ENCODE measurements at places on chromosomes 1 and 21. TPM values are rescaled to one million over a fixed set of nuclear protein-coding genes. Genes with fewer than 3 reads are reported as not detected.

The NBPF10 gene
- 2.4 TPM for total RNA-seq

The EPHA2 gene
- total RNA-seq: 4.4 TPM

The THEMIS2 gene
- 7.4 TPM for total RNA-seq

- H3K27ac ChIP-seq: no peak overlapping the region
- no peak overlapping the region for H3K4me3 ChIP-seq
- H3K36me3 ChIP-seq: peaks cover 45% of the 10 kb centered on the region
- DNase-seq: no peak
Measured at GRCh38 chr21:42913476-42913875, 12.0 kb downstream of the ERVH48-1 start.

GRCh38 chr1:42034426-42034825 lies 115.7 kb upstream of the HIVEP3 start:
- H3K36me3 ChIP-seq: no peaks in the 10 kb centered on the region
- H3K27ac ChIP-seq: no peak overlapping the region
- H3K4me3 ChIP-seq: peak overlapping the region; percentile 84
- DNase-seq: no peak
- H3K27me3 ChIP-seq: peaks cover 14% of the 10 kb centered on the region

DNA sequence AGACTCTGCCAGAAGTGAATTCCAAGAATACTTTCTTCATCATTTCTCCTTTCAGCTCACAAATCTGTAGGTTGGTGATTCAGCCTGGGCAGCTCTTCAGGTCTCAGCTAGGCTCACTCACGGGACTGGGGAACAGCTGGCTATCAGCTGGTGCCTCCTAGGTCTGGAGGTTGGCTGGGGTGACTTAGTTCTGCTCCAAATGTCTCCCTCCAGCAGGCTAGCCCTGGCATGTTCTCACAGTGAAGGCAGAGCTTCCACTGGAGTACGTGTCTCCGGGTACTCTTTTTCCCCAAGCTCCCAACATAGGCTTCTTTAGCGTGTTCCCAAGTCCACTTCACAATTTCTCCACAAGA lies 12.5 kb upstream of the VAMP4 start:
- H3K4me1 ChIP-seq: no peaks in the 10 kb centered on the region
- H3K27ac ChIP-seq: no peak overlapping the region
- H3K27me3 ChIP-seq: no peaks in the 10 kb centered on the region
- H3K36me3 ChIP-seq: no peaks in the 10 kb centered on the region

DNA sequence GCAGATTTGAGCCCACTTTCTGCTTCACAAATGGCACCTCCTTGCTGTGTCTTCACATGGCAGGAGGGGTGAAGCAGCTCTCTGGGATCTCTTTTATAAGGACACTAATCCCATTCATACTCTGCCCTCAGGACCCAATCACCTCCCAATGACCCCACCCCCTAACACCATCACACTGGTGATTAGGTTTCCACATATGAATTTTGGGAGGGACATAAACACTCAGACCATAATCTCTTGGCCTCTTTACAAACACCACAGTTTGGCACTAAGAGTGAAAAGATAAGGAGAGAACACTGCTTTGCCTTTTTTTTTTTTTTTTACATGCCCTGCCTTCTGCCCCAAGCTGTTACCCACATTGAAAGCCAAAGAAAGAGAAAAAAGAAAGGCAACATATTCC lies 166.2 kb upstream of the NFIA start:
- no peaks in the 10 kb centered on the region for H3K36me3 ChIP-seq
- H3K4me1 ChIP-seq: peaks cover 9% of the 10 kb centered on the region
- no peak for DNase-seq

DNA sequence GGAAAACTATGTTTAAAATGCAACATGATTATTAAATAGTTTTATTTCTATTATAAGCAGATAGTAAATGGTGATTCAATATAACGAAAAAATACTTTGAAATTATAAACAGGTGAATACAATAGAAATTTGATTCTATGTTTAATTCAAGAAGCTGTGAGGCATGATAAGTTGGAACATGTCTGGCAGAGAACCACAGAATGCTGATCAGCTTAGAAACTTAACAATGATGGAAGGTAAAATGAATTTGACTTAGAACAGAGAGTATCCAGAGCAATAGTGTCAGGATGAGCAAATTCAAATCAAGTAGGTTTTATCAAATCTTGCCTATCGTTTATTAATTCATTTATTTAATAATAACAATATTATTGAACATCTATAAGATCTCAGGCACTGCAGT lies 83.4 kb upstream of the ADGRL4 start:
- no peak overlapping the region for H3K4me3 ChIP-seq
- H3K27me3 ChIP-seq: no peaks in the 10 kb centered on the region
- H3K27ac ChIP-seq: no peak overlapping the region
- no peaks in the 10 kb centered on the region for H3K4me1 ChIP-seq
- H3K36me3 ChIP-seq: no peaks in the 10 kb centered on the region

DNA sequence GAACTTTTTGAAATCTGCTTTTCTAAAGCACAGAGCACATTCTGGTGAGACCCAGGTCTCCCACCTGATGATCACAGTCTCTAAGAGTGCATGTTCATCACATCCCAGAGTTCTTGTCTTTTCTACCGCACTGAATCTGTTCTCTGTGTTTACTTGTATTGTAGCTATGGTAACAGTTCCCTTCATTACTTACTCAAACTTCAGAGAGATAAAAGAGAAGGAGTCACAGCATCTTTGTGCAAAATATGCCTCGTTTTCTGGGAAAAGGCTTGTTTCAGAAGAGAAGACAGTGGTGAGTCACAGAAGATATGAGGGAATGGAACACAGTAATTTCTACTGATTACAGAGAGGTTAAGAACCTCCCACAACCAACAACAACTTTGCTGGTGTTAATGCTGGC lies 580.6 kb downstream of the PLA2G4A start:
- no peaks in the 10 kb centered on the region for H3K4me1 ChIP-seq
- H3K36me3 ChIP-seq: no peaks in the 10 kb centered on the region
- H3K27ac ChIP-seq: no peak overlapping the region

GRCh38 chr1:27556781-27557595 lies 47.0 kb downstream of the AHDC1 start:
- H3K27me3 ChIP-seq: no peaks in the 10 kb centered on the region
- DNase-seq: peak; percentile 63
- H3K36me3 ChIP-seq: peaks cover 68% of the 10 kb centered on the region
- no peak overlapping the region for H3K4me3 ChIP-seq

DNA sequence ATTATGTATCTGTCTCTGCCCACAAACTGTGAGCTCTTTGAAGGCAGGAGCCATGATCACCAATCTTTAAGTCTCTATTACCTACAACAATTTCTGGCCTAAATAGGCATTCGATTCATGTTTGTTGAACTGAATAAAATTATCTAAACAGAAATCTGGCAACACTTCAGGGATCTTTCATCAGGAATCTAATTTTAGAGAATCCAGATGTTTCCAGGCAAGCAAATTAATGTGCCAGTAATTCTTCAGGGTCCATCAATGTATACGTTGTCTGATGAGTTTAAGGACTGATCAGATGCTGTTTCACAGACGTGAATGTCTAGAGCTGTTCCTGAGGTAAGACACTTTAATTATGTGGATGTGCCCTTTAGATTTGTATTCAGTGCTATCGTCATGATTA lies 524.4 kb downstream of the PTPRC start:
- no peak overlapping the region for H3K4me3 ChIP-seq
- H3K27me3 ChIP-seq: no peaks in the 10 kb centered on the region
- H3K4me1 ChIP-seq: no peaks in the 10 kb centered on the region
- no peak overlapping the region for H3K27ac ChIP-seq

DNA sequence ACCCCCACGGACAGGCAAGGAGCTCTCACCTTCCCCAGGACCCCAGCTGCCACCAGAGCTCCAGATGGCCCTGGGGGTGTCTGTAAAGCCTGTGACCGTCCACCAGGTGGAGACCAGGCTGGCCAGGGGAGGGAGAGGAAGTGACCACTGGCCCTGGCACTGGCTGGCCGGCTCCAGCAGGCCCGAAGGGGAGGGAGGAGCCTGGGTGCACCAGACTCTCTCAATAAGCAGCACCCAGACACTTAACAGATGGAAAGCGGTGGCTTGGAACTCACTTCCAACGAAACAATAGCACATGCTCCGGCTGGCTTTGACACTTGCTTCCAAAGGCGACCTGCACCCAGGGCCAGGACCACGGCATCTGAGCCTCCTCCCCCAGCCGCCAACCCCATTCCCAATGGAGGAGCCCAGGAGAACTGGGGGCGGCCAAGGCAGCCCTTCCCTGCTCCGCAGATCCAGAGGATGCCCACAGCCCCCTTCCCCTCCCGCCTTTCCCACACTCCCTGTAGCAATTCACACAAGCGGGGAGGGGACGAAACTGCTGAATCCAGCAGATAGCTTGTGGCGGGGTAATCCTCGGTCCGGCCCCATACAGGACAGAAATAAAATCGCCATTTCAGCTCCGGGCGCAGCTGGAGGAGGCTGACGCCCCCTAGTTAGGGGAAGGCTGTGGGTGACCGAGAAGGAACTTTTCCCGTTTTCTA lies 742 bp upstream of the PDE9A start:
- H3K27me3 ChIP-seq: no peaks in the 10 kb centered on the region
- H3K4me3 ChIP-seq: peak overlapping the region; percentile 53
- no peak for DNase-seq
- peaks cover 17% of the 10 kb centered on the region for H3K36me3 ChIP-seq
- H3K27ac ChIP-seq: peak overlapping the region; percentile 91

GRCh38 chr1:91502672-91503184 lies 2.1 kb downstream of the CDC7 start:
- H3K4me3 ChIP-seq: no peak overlapping the region
- no peaks in the 10 kb centered on the region for H3K4me1 ChIP-seq
- no peaks in the 10 kb centered on the region for H3K27me3 ChIP-seq
- peak; percentile 76 for DNase-seq

- peak overlapping the region; percentile 19 for H3K4me3 ChIP-seq
- no peak for DNase-seq
- no peaks in the 10 kb centered on the region for H3K4me1 ChIP-seq
- H3K27me3 ChIP-seq: no peaks in the 10 kb centered on the region
- H3K27ac ChIP-seq: peak overlapping the region; percentile 35
Measured at GRCh38 chr1:218499011-218499691, 154.0 kb downstream of the TGFB2 start.

GRCh38 chr1:189693140-189693539 lies 784.5 kb downstream of the BRINP3 start:
- no peaks in the 10 kb centered on the region for H3K36me3 ChIP-seq
- no peak for DNase-seq
- no peaks in the 10 kb centered on the region for H3K27me3 ChIP-seq
- H3K4me3 ChIP-seq: no peak overlapping the region
- no peaks in the 10 kb centered on the region for H3K4me1 ChIP-seq

- peak; percentile 92 for DNase-seq
- peak within 1 kb of the TSS; percentile 33 for H3K27ac ChIP-seq
- peaks cover 11% of the 10 kb centered on the region for H3K4me1 ChIP-seq
- peak within 1 kb of the TSS; percentile 63 for H3K4me3 ChIP-seq
- H3K36me3 ChIP-seq: no peaks in the 10 kb centered on the region
Measured at GRCh38 chr1:27234049-27234882, at the start of gene WDTC1. Gene WDTC1 (plus strand): TSS chr1:27234632. CDS start chr1:27261055, 26,423 bp downstream.

DNA sequence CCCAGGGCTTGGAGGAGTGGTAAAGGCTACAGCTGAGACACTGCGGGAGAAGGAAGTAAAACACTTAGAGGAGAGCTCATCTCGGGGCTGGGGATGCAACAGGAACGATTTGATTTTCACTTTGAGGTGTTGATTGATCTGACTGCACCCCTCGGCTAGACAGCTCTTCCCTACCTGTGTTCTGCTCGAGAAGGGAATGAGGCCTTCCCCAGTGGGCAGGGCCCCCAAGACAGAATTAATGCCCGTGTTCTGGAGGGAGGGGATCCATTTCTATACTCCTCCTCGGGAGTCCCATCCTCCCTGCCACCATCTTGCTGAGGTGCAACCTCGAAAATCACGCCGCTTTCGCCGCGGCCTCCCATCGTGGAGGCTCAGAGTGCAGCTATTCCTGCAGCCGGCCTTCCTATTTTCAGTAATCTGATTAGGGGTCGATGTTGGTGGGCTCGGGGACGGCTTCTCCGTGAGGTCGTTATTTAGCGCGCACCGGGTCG lies 2.4 kb downstream of the ATP2B4 start:
- peak overlapping the region; percentile 92 for H3K27ac ChIP-seq
- H3K27me3 ChIP-seq: no peaks in the 10 kb centered on the region
- H3K4me1 ChIP-seq: peaks cover 44% of the 10 kb centered on the region
- DNase-seq: no peak
- peaks cover 2% of the 10 kb centered on the region for H3K36me3 ChIP-seq
- peak overlapping the region; percentile 85 for H3K4me3 ChIP-seq

- no peaks in the 10 kb centered on the region for H3K36me3 ChIP-seq
- DNase-seq: no peak
- H3K4me1 ChIP-seq: no peaks in the 10 kb centered on the region
- H3K27me3 ChIP-seq: no peaks in the 10 kb centered on the region
Measured at GRCh38 chr1:160011781-160012180, 20.0 kb downstream of the PIGM start.

DNA sequence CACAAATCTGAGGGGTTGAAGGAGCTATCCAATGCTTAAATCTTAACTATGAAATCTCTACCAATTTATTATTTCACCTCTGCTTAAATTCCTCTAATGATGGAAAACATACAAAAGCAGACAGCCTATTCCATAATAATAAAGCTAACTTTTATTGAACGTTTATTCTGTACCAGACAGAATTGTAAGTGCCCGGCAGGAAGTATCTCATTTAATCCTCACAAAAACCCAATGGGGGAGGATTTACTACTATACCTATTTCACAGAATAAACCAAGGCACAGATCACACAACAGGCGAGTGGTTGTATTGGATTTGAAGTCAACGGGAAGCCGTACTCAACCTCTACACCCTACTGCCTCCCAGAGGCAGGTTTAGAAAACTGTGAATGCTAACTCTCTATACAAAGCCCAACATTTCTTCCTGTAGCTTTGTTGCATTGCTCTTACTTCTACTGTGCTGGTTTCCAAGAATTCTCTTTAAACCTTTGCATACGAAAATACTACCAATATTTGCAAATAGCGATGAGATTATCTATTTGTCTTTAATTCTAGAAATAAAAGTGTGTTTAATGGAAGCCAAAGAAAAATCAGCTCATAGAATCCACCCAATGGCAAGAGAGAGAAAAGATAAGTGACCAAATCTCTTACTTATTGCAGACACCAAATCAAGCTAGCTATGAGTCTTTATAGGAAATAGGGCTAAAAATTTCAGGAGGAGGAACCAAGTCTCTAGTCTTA lies 33.5 kb upstream of the C1orf53 start:
- peak; percentile 28 for DNase-seq
- H3K36me3 ChIP-seq: no peaks in the 10 kb centered on the region
- no peaks in the 10 kb centered on the region for H3K4me1 ChIP-seq

DNA sequence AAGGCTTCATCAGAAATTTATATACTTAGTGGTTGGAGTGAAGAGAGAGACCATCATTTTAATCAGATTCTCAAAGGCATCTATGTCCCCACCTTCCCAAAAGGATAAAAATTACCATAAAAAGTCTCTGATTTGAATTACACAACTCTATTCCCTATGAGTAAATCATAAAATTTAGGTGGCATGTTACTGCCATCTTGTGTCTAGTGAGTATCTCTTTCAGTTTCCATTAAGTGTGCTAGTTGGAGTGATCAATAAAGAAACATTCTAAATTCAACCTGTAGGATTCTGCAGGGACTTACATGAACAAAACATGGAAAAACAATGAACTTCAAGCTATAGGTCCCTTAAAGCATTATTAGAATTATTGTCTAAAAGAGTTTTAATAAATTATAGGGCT lies 655.4 kb downstream of the LTN1 start:
- H3K27ac ChIP-seq: no peak overlapping the region
- no peaks in the 10 kb centered on the region for H3K4me1 ChIP-seq
- no peaks in the 10 kb centered on the region for H3K27me3 ChIP-seq
- H3K36me3 ChIP-seq: no peaks in the 10 kb centered on the region
- H3K4me3 ChIP-seq: no peak overlapping the region
- peak; percentile 60 for DNase-seq

- H3K4me3 ChIP-seq: no peak overlapping the region
- no peaks in the 10 kb centered on the region for H3K36me3 ChIP-seq
- no peaks in the 10 kb centered on the region for H3K27me3 ChIP-seq
- H3K4me1 ChIP-seq: no peaks in the 10 kb centered on the region
Measured at GRCh38 chr1:156760796-156761104, 6.6 kb upstream of the PRCC start.

Data from spinal cord (tissue), 10 donors.